ENCODE measurements at places on chromosomes 12 and 14.

DNA sequence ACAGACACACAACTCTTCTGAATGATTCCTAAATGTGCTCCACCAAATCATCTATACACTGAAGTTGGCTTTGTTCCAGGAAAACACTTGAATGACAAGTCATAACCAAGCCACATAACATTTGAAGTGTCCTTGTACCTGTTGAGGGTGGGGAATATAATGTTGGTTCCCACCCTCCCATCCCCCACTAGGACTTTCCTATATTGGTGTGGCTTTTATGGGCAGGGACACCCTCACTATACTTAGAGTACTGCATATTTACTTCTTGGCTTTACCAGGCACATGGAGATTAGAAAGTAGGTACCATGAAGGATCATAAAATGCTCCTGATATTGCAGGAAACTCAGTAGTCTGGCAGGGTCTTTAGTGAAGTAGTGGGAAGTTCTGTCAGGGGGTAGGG lies 9.7 kb upstream of the BHLHE41 start:
- no peak for DNase-seq

DNA sequence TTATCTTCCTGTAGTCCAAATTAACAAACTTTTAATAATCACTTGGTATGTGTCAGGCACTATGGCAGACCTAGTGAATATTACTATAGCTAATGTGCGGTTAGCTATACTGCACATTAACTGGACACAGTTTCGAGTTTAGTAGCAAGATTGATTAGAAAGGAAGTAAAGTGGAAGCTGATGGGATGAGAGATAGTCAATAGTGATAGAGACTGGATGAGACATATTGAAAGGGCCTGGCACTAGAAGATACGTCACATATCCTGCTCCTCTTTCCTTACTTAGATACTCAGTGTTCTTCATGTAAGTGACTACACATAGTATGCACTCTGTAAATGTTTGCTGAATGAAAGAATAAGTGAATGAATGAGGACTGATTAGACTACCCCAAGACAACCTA lies 5.5 kb downstream of the TBK1 start:
- no peak for DNase-seq

DNA sequence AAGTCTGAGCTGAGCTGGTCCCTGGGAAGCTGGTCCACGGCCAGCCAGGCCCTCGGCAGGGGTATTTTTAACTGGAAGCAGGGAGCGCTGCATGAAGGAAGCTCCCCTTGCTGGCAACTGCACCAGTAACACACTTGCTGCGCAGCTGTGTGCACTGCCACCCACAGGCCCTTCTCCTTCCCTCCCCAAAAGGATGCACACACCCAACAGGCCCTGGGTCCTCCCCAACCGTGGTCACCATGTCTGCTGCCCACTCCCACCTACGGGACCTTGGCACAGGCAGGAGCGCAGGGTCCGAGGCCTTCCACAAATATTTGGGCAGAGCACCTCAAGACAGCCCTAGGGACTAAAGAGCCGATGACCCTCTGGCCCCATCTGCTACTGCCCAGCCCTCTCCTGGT lies 157.0 kb upstream of the PRMT8 start:
- DNase-seq: no peak

- no peak for DNase-seq
Measured at GRCh38 chr14:102252834-102253801, 51.8 kb downstream of the MOK start.

DNA sequence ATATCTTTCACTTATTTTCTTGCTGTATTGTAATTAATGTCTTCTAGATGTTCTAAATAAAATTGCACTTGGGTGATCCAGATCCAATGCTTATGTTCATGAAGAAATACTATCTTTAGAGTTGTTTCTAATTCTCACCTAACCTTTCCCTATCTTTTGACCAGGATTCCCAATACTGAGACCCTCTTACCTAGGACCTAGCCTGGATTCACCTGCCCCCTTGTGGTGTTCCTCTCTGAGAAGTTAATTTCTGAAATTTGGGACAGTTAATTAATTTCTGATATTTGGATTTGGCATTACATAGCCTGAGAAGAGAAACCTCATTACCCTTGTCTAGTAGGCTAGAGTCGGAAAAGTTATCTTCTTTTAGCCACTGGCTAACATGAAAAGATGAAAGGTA lies 29.5 kb downstream of the FOXA1 start:
- DNase-seq: no peak

Measured in SW 1271 (cell line).